ENCODE measurements at places on chromosomes 7 and 10. TPM values are rescaled to one million over a fixed set of nuclear protein-coding genes. Genes with fewer than 3 reads are reported as not detected.
A peak's percentile ranks its signal among the peaks of the same experiment; 100 is the strongest.

Gene SP8
- total RNA-seq, result 4.1 TPM

Gene MEIG1
- total RNA-seq, result not detected

Gene COL26A1
- total RNA-seq, result 1.4 TPM

Gene OR6B1
- total RNA-seq, result 4.3 TPM

Gene CPEB3
- total RNA-seq, result 6.3 TPM

Gene MOGAT3
- 3.9 TPM for total RNA-seq

Gene OR9A2
- not detected for total RNA-seq

Gene CDC14C
- total RNA-seq, result 2.6 TPM

Gene CALN1
- 1.2 TPM for total RNA-seq

Gene ANKRD2
- not detected for total RNA-seq

GRCh38 chr7:98167653-98168052 is 43.6 kb upstream of the BHLHA15 start:
- DNase-seq, result no peak

DNA sequence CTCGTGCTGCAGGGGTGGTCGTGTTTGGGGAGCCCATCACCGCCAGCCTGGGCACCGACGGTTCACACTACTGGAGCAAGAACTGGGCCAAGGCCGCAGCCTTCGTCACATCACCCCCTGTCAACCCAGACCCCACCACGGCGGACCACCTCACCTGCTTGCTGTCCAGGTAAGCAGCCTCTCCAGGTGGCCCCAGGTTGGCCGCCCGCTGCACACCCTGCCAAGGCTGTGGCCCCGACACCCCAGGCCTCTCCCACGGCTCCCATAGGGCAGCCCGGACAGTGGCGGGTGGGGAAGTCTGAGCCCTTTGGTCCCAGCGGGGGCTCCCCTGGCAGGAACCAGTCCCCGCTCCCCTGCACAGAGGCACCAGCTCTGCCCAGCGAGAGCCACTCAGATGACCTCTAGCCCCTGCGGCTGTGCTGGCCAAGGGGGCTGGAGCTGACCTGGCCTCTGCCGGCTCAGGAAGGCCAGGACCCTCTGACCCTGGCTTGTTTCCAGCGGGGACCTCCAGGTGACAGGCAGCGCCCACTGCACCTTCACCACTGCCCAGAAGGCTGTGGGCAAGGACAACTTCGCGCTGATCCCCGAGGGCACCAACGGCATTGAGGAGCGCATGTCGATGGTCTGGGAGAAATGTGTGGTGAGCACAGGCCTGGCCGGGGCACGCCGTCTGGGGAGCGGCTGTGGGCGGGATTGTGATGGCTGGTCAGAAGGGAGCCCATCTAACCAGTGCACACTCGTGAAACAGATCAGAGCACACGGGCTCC is 13.8 kb downstream of the DPYSL4 start:
- DNase-seq, result no peak

DNA sequence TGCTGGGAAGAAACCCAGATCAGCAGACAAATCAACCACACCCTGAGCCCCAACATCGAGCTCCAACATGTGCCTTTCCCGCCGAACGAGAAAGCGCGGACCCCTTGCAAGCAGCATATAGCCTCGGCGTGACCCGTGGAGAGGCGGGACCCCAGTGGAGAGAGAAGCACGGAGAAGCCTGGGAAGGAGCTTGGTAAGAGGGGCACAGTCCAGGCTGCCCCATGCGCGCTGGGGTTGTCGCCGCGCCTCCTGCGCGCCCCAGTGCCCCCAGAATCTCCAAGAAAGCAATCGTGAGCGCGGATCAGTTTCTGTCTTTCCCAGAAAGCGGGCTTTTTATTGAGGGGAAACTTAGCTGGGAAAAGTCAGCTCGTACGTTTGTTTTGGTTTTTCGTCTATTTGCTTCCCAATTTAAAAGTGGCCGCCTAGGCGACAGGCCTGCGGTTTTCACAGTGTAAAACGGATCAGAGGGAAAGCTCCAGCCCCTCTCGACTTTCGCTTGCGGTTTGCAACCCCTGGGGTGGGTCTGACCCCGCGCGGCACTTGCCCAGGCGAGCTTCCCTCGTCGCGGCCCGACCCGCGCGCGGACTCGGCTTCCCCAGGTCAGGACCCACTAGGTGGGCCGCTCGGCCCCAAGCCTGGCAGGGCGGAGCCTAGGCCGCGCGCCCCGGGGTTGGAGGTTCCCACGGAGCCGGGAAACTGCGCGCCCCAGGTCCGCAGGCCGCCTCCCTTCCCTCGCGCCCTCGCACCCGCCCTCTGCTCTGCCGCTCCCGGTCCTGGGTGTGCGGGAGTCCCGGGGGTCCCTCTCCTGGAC is 31.1 kb downstream of the SKIDA1 start:
- peak; percentile 56 for DNase-seq

DNA sequence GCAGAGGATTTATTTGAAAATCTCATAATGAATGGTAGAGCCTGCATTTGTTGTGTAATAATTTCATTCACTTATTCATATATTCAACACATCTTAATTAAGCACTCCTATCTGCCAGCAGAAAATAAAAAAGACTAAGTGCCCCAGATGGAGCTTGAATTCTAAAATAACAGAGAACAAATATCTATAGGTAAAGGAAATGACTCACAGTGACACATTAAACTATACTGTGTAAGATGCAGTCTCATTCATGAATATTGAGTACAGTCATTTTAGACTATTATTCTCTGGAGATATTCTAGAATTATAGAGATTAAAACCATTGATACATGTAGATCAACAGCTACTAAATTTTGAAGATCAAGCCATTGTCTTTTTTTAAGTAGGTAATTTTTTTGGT is 72.1 kb downstream of the PTPRZ1 start:
- no peak for DNase-seq

DNA sequence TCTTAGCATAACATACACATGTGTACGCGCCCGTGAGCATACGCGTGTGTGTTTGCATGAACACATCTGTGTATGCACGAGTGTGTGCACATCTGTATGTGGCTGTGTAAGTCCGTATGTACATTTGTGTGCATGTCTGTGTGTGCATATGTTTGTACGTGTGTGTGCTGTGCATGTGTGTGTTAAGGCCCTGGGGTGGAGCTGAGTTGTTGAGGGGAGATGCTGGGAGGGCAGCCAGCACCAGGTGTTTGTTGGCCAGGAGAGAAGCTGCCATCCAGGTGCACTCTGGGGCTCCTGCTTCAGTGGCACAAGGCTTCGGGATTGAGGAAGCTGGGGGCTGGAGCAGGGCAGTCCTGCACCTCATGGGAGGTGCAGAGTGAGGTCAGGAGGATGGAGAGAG is 85.0 kb downstream of the BMS1 start:
- DNase-seq, result no peak

DNA sequence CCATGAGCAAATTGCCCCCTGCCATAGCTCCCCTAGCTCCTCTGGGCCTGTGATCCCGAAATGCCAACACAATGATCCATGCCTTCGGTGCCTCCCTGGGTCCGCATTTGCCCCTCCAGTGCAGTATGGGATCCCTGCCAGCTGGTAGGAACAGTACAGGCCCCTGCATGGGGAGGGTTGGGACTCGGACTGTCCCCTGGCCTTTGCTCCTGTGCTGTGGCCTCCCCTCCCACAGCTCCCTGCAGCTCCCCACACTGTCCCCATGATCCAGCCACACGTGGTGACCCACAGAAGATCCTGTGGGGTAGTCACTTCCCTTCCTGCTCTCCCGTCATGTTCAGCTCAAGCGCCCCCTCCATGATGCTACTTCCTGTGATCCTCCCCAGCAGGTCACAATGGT is 140.3 kb downstream of the MAPK8 start:
- DNase-seq, result no peak

- no peak for DNase-seq
Observed at GRCh38 chr10:60952846-60953220, 8.8 kb upstream of the RHOBTB1 start.

DNA sequence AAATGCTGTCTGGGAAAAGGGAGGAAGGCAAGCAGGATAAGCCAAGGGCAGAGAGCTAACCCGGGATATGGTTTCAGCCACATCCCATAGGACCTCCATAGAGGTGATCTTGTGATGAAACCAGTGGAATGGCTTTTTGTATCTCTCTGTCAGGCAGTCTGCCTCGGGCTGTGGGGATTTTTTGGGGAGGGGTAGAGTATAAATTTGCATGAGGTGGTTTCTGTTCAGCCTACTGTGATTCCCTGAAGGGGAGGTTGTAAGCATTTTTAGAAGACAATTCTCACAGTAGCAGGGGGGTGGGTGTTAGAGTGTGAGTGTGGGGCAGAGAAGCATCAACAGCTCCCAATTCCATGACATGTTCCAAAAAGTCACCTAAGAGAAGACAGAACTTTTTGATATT is 11.8 kb downstream of the OR9A2 start:
- DNase-seq, result no peak

- no peak for DNase-seq
Observed at GRCh38 chr7:20193242-20193777, 23.9 kb downstream of the MACC1 start.

DNA sequence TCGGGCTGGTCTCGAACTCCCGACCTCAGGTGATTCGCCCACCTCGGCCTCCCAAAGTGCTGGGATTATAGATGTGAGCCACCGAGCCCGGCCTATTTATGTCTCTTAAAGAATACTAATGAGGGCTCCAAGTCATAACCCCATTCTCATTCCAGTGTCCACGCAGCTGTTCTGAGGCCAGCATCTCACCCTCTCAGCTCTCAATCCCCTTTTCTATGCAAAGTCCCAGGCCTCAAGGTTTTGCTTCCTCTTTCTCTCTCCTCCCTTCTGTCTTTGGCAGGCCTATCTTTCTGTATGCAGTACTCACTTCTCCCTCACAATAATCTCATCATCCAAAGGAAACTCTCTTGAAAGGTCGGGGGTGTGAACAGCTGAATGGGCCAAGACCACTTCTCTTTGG is 28.0 kb upstream of the VSIR start:
- DNase-seq, result peak; percentile 30

DNA sequence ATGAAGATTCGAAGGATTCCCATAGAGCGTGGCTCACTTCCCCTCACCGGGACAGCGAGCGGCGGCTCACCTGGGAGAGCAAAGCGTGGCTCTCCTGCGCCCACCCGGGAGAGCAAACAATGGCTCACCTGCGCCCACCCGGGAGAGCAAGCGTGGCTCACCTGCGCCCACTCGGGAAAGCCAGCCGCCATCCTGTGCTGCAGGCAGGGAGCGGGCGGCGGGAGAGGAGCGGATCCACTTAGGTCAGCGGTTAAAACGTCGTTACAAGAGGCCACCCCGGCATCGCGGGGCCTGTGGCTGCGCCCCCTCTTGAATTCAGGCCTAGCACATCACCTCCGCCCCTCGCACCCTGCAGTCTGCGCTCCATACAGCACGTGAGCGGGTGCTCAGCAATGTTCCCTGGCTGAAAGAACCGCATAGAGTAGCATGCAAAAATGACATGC is 461 bp upstream of the FIGNL1 start:
- DNase-seq, result no peak

DNA sequence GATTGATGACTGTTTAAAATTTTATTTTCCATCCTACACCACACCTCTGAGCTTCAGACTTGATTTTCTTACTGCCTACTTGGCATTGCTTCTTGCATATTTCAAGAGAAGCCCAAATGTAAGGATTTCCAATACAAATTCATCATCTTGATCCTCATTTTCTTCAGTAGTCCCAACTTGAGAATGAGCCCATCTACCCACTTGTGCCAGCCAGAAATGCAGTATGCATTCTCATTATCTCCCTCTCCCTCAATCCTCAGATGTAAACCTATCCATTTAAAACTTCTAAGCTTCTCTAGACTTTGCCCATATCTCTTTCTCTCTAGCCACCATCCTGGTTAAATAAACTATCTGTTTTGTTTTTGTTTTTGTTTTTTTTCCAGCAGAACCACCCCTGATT is 22.4 kb upstream of the EGFR start:
- no peak for DNase-seq

DNA sequence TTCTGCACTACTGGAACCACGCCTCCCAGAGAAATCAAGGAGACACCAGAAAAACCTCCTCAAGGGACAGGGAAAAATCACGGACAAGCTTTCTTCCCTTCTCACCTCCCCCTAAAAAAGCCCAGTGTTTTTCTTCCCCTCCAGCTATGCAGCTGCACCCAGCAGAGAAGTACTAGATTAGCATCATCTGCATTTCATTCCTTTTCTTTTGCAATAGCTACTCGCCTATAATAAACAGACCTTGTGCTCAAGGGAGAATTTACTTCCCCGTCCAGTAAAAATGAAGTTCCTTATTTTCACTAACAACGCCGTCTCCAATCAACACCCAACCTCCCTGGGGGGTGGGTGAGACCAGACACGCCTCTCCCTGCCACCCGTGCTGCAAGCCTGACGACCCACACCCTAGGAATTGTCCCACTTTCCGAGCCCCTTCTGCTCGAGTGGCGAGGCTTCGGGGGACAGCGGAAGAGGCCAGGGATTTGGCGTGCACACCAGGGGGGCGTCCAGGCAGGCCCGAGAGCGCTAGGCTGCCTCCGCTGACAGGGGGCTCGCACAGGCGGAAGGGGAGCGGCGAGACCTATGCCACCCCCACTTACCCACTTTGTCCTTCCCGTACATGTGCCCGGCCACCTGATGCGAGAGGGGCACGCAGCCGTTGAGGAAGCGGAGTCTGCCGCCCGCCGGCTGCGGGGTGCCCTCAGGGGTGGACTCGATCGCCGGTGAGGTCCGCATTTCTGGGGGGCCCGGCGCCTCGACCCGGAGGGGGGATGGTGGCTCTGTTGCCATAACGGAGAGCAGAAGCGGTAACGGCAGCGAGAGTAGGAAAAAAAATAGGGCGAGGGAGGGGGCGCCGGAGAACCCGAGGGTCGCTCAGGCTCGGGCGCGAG is 625 bp downstream of the IPMK start:
- peak; percentile 64 for DNase-seq

GRCh38 chr10:45155784-45156183 is 155.1 kb downstream of the ZNF22 start:
- DNase-seq, result no peak

DNA sequence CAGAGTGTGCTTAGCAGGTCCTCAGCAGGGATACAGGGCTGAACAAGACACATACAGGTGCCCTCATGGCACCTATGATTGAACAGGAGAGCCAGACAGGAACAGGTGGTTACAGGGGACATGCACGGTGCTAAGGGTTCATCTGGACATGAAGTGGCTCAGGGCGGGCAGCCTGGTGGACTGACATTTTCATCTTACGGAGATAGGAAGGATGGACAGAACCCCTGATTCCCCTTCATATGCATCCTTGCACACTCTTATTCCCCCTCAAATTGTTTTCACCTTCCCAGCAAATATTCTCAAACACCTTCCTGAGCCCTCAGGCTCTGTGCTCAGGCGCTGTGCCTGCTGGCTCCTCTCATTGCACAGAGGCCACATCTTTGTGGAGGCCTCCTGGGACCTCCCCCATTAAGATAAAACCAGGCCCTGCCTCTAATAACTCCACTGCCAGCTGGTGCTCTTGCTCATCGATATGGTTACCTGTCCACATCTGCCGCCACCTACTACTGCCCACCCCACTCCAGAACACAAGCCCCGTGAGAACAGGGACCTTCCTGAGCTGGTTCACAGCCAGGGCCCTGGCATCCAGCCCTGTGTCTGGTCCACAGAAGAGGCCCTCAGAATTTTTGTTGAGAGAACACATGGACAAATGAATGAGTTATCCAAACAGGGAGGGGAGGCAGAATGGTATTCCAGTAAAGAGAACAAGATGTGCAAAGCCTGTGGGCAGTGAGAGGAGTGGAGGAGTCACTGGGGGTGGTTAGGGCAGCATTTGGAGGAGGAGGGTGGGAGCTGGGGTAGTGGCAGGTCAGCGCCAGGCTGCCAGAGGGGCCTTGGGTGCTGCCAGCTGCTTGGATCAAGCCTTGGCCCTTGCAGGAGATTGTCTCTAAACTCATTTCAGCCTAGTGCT is 68.9 kb upstream of the AQP1 start:
- DNase-seq, result no peak

- DNase-seq, result no peak
Observed at GRCh38 chr7:122038904-122039303, 105.1 kb downstream of the AASS start.

GRCh38 chr7:36523371-36524101 is 133.9 kb downstream of the ANLN start:
- DNase-seq, result no peak

- no peak for DNase-seq
Observed at GRCh38 chr7:45902820-45903219, 14.5 kb downstream of the IGFBP1 start.
